Activated CD8-positive, alpha-beta memory T cell treated with anti-CD3 and anti-CD28 coated beads for 24 hours (primary cell): ENCODE measurements at places on chromosomes 16 and 17.
A peak's percentile ranks its signal among the peaks of the same experiment; 100 is the strongest.

DNA sequence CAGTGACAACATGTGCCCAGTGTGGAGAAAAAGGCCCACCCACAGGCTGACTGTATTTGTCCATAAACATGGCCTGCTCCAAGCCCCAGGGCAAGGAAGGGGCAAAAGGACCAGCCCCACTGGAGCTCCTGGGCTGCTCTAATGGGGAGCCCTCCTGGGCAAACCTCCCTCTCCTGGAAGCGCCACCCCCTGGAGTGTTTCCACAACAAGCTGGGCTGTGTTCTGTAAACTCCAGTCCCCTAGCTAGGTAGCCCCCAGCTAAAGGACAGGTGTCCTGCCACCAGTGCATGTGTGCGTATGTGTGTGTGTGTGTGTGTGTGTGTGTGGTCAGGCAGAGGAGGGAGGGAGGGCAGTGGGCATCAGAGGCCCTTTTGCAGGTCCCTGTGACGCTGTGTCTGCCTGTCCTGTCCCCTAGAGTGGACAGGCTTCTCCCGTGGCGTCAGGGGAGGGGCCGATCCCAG is 11.3 kb upstream of the STAC2 start:
- no peak for DNase-seq

- DNase-seq: no peak
Measured at GRCh38 chr16:85151603-85152413, 39.5 kb upstream of the CIBAR2 start.

DNA sequence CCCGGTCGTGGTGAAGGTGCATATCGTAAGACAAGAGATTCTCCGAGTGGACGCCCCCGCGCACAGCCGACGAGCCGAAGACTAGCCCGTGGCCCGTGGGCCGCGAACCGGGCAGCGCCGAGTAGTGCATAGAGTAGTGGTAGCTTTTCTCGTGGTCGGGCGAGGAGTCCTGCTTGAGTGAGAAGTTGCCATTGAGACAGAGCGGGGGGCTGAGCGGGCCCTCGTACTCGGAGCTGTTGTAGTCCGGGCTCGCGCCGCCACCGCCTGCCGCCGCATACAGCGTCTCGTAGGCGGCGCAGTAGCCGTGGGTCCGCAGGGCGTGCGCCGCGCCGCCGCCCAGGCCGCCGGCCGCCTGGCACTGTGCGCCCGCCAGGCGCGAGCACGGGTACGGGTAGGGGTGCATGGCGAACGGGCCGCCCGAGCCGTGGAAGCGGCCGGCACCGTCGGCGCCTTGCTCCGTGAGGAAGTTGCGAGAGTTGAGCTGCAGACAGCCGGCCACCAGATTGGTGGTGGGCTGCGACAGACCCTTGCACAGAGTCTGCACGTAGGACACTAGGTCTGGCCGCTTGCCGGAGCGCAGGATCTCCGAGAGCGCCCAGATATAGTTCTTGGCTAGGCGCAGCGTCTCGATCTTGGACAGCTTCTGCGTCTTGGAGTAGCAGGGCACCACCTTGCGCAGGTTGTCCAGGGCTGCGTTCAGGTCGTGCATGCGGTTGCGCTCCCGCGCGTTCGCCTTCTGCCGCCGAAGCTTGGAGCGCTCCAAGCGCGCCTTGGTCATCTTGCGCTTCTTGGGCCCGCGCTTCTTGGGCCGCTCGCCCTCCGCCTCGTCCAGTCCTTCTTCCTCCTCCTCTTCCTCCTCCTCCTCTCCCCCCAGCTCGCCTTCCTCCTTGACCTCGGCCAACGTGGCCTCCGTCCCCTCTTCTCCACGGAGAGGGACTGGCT is 2.0 kb downstream of the NEUROD2 start:
- no peak for DNase-seq

DNA sequence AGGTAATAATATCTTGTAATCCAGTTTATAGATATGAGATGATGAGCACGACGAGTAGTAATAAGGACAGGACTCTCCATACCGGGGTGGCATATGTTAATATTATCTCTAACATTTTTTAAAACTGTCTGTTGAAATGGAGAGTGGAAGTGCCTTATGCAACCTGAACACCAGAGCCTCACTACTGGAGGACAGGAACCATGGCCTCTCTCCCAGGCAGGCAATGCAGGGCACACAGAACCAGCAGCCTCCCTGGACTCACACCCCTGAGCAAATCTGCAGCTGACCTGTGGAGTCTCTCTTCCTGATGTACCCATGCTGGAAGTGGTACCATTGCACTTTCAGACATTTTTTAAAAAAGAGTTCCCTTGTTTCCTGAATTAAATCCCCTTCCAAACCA is 55.2 kb upstream of the ERN1 start:
- DNase-seq: no peak

DNA sequence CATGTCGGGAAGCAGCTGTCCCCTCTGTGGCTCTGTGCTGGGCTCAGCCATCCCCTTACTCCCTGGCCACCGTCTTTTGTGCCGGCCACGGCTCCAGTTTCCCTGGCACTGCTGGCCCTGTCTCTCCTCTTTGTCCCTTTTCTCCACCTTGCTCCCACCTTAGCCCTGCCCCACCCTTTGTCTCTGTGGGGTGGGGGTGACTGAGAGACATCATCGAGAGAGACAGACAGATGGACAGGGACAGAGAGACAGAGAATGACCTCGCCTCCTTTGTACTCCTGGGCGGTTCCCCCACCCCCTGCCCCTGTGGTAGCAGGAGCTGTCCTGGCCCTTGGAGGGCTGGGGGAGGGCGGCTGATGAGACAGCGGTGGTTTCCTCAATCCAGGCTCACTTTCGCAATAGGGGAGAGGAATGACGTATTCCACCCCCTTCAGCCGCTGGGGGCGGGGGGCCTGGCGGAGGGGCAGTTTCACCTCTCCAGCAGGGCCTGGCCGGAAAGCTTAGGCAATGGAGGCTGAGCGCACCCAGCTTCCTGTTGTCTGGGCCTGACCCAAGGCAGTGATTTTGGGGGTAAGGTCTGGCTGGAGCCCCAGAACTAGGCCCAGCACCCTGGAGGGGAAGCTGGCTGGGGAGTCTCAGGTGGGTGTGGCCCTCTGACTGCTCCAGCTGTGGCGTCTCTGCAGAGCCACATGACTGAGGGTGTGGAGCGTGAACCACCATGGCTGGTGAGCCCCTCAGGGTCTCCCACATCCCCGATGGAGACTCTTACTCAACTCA is 7.3 kb downstream of the FMNL1 start:
- peak; percentile 95 for DNase-seq

- no peak for DNase-seq
Measured at GRCh38 chr16:31695667-31696066, 168.0 kb downstream of the AHSP start.

DNA sequence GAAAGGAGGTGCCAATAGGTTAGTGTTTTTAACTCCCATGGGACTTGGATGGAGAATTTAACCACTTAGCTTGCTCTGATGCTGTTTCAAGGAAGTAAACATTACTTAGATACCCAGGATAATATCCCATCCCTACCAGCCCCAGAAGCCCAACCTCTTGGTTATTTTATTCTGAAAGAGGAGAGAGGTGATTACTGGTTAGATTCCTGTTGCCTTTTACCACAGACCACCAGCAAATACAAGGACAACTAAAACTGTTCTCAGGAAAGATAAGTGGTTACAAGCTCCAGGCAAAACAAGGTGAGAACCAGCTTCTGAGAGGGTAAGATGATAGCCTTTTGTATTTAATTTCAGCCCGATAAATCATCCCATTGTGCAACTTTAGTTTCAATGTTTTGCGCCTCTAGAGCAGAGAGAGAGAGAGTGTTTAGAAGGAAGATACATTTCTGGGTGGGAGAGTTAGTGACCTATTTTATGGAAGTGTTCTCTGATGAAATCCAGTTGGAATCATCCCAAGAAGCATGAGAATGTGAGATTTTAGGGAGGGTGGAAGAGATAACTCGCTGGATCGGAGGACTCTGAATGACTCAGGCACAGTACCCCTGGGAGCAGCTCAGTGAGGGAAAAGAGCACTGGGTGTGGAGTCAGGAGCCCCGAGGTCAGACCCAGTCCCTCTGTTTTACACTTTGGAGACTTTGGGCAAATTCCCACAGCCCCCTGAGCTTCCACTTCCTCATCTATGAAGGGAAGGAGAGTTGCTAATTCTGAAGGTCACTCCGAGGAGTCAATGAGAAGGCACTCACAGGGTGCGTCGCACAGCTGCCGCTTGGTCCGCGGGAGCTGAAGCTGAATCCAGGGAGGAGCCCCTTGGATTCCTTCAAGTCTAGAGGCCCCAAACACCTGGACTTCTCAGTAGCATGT is 12.1 kb downstream of the GLP2R start:
- DNase-seq: no peak

GRCh38 chr16:27818246-27818645 is 245.3 kb downstream of the GSG1L start:
- no peak for DNase-seq

- no peak for DNase-seq
Measured at GRCh38 chr17:52106638-52107261, 51.8 kb downstream of the CA10 start.

GRCh38 chr16:11264155-11264832 is 4.8 kb downstream of the TNP2 start:
- no peak for DNase-seq

DNA sequence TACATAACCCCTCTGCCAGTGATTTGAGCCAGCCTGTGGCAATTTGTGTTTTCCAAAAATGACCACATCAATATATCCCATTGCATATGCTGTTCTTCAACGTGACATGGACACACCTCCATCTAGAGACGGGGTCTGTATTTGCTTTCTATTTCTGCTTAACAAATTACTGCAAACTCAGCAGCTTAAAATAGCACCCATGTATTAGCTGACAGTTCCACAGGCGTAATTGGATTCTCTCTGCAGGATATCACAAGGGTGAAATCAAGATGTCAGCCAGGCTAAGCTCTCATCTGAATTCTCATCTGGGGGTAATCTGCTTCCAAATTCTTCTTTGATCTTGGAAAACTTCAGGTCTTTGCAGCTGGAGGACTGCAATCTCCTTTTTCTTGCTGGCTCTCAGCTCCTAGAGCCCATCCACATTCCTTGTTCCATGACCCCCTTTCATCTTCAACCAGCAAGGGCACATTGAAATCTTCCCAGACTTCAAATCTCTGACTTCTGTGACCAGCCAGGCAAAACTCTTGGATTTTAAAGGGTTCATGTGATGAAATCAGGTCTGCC is 8.2 kb downstream of the KRT9 start:
- no peak for DNase-seq

DNA sequence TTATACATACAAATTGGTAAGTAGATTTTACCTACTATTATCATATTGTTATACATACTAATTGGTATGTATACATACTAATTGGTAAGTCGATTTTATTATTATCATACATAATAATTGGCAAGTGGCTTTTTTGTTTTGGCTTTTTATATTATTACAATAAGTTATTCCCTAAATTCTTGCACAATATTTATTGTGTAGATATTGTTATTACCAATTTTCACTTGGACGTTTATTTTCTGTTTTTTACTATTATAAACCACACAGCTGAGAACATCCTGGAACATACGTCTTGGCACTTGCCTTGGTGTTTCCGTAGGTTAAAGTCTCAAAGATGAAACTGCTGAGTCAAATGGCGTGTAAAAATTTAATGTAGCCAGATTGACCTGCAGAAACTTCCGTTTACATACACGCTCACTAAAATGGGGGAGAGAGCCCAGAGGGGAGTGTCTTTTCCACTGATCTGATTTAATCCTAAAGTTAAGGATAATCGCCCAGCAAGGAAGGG is 18.9 kb downstream of the GNGT2 start:
- DNase-seq: no peak

GRCh38 chr17:7256766-7257456 is 4.9 kb downstream of the ELP5 start:
- no peak for DNase-seq
